ENCODE measurements at places on chromosomes 1 and 21. TPM values are rescaled to one million over a fixed set of nuclear protein-coding genes. Genes with fewer than 3 reads are reported as not detected.

The CDK18 gene
- total RNA-seq = 0.28 TPM

The S100A7A gene
- total RNA-seq = not detected

The CELA2B gene
- not detected for total RNA-seq

The ETNK2 gene
- total RNA-seq = 0.50 TPM

The RGS18 gene
- 10.0 TPM for total RNA-seq

The VPS26C gene
- 87.0 TPM for total RNA-seq

The KRTAP19-1 gene
- total RNA-seq = not detected

The KCNJ9 gene
- total RNA-seq = not detected

The CFHR3 gene
- not detected for total RNA-seq

The OXCT2 gene
- total RNA-seq = 0.47 TPM

The CFAP141 gene
- not detected for total RNA-seq

The LAMB3 gene
- total RNA-seq = 1.1 TPM

- no peak for DNase-seq
These were observed 95.3 kb upstream of the ACTRT2 start for GRCh38 chr1:2925918-2926317.

- DNase-seq = no peak
These were observed 398.7 kb downstream of the USH2A start for GRCh38 chr1:216024546-216024945.

- no peak for DNase-seq
These were observed 79.4 kb downstream of the TOMM20 start for GRCh38 chr1:235049217-235049616.

DNA sequence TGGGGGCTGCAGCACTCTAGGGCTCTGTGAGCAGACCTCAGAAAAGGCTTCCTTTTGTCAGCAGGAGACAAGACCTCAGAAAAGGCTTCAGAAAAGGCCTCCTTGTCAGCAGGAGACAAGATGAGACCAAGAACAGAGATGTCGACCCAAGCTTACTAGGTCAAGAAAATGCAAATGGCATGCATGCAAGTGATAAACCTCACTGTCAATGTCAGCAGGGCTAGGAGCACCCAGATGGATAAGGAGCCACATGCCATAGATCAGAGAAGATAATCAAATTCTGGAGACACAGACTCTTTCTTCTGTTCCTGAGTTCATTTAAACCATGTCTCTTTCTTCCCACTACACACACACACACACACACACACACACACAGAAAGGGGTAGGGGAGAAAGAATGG is 285.9 kb downstream of the CHRM3 start:
- DNase-seq = no peak

DNA sequence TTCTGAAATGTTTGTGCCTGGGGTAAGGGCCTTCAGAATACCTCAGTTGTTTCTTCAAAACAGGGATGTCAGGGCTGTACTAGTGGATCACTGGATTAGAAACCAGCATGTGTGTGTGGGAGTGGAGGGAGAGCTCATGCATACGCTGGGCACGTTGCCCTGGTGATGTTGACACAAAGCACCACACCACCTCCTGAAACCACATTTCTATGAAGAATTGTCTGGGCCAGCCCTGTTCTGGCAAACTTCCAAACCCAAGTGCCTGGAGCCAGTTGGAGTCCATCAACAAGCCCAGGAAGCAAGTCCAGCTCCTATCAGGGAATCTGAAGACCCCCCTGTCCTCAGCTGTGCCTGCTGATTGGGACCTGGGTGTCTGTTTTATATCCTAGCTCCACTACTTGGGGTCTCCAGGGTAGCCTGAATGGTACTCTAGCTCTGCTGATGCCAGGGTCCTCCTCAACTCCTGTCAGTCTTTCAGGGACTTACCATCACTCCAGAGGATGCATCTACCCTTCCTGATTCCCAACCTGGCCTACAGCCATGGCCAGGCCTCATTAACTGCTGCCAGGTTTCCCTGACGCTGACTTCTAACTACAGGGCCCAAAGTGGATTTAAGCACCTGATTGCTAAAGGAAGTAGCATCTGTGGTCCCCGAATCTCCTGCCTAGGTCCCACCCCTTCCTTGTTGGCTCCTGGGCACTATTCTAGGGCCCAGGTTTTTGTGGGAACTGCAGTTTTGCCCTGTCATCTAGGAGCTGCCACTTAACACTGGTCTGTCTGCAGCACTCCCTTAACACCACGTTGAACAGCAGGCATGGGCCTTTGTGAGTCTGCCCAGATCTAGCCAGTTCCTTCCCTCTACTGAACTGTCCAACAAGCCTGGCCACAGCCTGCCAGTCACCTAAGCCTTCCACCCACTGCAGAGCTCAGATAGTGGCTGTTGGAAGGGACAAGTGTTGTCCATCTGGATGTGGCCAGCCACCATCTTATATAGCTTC is 45.5 kb downstream of the LPAR3 start:
- DNase-seq = no peak

GRCh38 chr1:36285443-36286101 is 20.6 kb upstream of the SH3D21 start:
- DNase-seq = peak; percentile 72

GRCh38 chr1:167599957-167600581 is 30.0 kb upstream of the RCSD1 start:
- DNase-seq = no peak

- no peak for DNase-seq
These were observed 39.5 kb upstream of the CASZ1 start for GRCh38 chr1:10835822-10836421.

- DNase-seq = no peak
These were observed 54.3 kb upstream of the EPHA8 start for GRCh38 chr1:22508991-22509390.

GRCh38 chr1:119222271-119222670 is 81.8 kb upstream of the WARS2 start:
- no peak for DNase-seq

GRCh38 chr1:240399381-240399780 is 212.6 kb downstream of the GREM2 start:
- DNase-seq = no peak

- no peak for DNase-seq
These were observed 65.3 kb upstream of the SAMD13 start for GRCh38 chr1:84236256-84236655.

DNA sequence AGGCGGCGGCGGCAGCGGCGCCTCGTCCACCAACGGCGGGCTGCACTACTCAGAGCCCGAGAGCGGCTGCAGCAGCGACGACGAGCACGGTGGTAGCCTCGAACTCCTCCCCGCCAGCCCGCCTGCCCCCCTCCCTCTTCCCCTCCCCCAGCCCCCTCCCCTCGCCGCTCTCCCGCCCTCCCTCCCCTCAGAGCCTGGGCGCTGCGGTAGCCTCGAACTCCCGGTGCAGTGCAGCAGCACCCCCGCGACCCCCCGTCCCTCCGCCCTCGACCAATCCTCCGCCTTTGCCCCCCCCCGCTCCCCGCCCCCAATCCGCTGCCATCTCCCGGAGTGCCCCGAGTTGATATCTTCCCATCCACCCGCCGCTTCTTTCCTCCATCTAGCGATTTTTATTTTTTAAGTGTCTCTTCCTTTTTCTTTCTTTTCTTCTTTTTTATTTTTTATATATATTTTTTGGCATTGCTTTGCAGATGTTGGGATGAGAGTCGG is 516 bp downstream of the RCOR3 start:
- DNase-seq = no peak

GRCh38 chr1:90714521-90714951 is 2.6 kb downstream of the BARHL2 start:
- no peak for DNase-seq

DNA sequence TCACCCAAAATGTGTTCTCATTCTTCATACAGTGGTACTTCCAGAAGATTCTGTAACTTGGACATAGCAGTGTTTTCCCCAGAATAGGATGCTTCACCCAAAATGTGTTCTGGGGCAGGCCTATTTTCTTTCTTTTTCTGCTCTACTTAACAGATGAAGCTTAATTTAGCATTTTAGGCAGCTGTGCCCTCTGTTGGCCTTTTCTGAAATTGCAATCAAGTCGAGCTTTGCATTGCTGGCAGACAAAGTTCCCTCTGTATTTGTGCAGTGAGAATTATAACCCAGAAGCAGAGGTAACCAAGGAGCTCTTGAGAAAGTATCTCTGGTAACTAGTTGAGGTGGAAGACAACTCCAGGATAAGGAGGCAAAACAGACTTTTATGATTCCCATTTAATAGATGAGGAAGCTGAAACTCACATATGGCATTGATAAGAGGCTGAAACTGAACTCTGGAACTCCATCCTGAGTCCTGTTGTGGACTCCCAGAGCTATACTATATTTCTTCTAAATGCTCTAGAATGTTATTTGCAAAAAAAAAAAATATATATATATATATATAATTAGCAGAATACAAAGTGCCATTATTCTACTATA is 50.3 kb upstream of the L1TD1 start:
- no peak for DNase-seq

DNA sequence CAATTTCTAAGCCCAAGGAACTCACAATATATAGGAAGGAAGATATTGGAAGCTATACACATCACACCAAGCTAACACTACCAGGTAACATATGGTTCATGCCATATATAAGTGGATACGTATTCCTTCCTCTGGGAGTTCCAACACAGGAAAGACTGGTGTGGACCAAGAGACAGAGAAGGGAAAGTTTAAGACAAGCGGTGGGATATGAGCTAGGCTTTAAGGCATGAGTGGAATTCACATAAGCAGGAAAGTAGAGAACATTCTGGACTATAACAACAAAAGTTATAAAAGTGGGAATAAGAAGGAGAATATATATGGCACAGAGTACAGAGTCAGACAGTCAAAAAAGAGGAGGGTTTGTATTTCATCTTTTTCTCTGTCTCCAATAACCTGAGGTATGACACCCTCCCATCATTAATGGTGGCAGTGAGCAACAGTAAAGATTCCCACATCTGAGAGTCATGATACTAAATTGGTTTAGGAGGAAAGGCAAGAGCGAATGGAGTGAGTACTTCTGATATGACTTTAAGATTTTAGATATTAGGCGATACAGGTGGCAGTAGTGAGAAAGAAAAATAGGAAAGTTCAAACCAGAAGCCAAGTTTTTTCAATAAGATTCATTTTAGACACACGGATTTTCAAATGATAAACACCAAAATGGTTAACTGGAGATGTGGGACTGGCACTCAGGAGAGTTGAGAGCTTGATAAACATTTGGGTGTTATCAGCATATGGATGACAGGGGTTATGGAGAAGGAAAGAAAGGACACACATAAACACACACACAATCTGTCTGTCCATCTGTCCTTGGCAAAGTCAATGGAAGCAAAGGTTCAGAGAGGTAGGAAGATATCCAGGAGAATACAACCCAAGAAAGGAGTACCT is 87.4 kb upstream of the TTC39A start:
- DNase-seq = no peak

DNA sequence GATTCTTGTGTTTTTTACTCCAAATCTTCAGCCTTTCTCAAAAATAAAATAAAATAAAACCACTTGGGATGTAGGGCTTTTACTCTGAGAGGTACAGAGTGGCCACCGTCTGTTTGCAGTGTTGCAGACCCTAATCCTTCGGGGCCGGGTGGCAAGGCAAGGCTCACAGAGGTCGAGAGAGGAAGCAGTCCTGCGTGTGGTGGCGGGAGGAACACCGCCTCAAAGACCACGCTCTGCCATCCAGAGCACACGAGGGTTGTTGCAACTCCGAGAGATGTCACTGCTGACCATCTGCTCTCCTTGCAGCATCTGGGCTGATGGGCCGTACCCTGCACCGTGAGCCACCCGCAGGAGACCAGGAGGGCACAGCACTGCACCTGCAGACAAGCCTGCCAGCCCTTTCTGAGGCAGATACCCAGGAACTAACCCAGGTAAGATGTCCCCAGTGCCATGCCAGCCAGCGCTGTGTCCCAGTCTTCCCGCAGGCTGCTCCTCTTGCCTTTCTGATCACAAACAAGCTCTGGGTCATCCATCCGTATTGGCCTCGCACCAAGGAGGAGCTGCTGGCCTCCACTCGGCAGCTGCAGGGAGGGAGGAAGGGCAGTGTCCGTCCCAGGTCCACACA is 31.5 kb downstream of the SNAP47 start:
- no peak for DNase-seq

- no peak for DNase-seq
These were observed 64.0 kb downstream of the ADARB1 start for GRCh38 chr21:45138199-45139002.

DNA sequence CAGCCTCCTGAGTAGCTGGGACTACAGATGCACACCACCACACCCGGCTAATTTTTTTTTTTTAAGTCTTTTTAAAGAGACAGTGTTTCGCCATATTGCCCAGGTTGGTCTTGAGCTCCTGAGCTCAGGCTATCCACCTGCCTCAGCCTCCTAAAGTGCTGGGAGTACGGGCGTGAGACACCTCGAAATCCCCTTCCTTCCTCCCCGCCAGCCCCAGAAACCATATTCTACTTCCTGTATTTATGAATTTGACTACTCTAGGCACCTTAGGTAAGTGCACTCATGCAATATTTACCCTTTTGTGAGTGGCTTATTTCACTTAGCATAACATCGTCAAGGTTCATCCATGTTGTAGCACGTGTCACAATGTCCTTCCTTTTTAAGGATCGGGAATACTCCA is 6.9 kb upstream of the LRP8 start:
- no peak for DNase-seq

DNA sequence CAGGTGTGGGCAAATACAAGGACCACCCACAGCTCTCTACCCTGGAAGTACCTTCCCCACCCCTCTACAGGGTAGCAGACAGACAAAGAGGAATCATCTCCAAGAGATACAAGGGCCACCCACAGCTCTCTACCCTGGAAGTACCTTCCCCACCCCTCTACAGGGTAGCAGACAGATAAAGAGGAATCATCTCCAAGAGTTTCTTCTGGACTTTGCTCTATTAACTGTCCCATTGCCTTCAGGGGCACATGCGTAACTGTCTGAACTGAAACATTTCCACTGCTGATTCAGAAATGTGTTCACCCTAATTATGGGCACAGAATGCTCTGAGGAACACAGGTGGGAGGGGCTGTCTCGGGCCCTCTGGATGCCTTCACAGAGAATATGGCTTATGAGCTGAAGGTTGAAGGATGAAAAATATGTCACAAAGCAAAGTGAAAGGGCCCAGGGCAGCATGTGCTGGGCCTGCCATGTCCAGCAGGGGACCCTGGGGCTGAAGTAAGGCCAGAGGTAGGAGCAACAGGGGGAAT is 43.9 kb downstream of the ZNF281 start:
- DNase-seq = no peak

GRCh38 chr1:83017276-83017675 is 981.7 kb downstream of the TTLL7 start:
- no peak for DNase-seq

GRCh38 chr1:18670868-18671225 is 40.2 kb downstream of the PAX7 start:
- DNase-seq = no peak

DNA sequence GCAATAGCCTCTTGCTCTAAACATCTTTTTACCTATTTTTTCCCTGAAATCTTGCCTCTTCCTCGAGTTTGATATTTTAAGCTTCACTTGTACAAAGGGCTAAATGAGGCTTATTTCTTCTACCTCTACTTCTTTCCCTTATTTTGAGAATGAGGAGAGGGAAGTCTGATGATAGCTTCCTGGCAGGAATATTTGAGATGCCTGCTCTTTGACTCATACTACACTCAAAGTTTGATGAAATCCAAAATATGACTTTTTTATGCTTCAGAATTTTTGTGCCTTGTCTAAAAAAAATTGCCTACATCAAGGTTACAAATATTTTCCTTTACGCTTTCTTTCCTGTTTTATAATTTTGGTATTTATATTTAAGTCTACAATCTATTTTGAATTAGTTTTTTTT is 624.4 kb upstream of the PLXNA2 start:
- no peak for DNase-seq

All from natural killer cell treated with Interleukin-12 subunit alpha and Interleukin-12 subunit beta and Interleukin-15 and Interleukin-18, amount 100 ng/mL, for 72 hours (primary cell).